ENCODE measurements at places on chromosomes 3 and 15.

GRCh38 chr3:171125010-171125409 lies 98.5 kb upstream of the SLC2A2 start:
- DNase-seq: no peak

GRCh38 chr15:98213346-98213979 lies 253.0 kb downstream of the ARRDC4 start:
- DNase-seq: no peak

DNA sequence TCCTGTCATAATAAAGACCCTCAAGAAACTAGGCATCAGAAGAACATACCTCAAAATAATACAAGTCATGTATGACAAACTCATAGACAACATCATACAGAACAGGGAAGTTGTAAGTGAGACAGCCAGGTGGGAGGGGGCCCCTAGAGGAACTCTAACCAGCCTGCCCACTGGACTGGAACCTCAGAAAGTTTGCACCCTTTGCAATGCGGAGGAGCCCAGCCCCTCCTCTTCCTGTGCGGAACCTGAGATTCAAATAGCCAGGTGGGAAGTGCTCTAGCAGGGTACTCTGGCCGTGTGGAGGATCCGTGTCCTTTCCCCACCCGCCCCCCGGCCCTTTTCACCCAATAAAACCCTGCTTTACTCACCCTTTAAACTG lies 387.0 kb upstream of the CBLB start:
- no peak for DNase-seq

DNA sequence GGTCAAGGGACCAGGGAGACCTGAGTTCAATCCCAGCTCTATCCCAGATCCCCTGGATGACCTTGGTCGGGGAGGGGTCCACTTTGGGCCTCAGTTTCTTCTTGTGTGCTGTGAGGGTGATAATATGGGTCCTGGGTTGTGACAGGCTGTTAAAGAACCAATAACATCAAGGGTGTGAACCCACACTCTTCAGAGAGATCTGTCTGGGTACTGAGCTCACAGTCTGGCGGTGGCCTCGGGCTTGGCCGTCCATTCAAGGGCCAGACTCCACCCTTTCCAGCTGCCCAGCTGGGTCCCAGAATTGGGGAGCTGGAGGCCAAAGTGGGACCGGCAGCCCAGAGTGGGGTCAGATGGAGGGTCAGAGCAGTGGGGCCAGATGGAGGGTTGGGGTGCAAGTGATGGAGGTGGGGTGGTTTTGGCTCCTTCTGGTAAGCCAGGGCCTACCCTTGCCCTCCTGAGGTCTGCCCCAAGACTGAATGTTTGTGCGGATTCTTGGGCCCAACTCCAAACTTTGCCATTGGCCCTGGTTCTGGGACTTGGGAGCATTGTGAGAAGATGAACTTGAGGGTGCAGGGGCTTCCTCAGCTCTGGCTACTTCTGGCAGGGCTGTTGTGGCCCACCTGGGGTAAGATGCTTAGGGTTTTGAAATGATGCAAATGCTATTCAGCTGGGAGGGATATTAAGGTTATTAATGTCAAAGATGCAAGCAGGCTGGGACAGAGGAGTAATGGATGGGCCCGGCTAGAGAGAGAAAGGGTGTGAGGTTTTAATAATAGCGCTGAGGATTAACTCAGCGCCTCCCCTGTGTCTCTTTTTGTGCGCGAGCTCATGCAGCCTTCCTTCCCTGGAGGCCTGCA lies 1.5 kb downstream of the CORO2B start:
- no peak for DNase-seq

DNA sequence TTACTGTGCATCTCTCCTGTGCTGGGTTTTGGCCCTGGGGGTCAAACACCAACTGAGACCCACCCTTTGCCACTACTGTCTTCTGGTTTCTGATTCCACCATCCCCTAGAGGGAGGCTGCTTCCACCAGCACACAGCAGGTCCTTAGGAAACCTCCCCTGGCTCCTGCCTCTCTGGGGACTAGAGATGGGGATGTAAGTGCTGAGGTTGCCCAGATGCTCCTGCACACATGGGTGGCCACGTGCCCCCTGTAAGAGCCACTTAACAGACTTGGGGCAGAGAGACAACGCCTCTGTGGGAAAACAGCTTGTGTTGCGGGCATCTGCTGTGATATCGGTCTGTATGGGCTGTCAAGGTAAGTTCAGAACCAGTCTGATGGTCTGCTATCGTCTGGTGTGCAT lies 83.4 kb downstream of the ATP2B2 start:
- DNase-seq: no peak

DNA sequence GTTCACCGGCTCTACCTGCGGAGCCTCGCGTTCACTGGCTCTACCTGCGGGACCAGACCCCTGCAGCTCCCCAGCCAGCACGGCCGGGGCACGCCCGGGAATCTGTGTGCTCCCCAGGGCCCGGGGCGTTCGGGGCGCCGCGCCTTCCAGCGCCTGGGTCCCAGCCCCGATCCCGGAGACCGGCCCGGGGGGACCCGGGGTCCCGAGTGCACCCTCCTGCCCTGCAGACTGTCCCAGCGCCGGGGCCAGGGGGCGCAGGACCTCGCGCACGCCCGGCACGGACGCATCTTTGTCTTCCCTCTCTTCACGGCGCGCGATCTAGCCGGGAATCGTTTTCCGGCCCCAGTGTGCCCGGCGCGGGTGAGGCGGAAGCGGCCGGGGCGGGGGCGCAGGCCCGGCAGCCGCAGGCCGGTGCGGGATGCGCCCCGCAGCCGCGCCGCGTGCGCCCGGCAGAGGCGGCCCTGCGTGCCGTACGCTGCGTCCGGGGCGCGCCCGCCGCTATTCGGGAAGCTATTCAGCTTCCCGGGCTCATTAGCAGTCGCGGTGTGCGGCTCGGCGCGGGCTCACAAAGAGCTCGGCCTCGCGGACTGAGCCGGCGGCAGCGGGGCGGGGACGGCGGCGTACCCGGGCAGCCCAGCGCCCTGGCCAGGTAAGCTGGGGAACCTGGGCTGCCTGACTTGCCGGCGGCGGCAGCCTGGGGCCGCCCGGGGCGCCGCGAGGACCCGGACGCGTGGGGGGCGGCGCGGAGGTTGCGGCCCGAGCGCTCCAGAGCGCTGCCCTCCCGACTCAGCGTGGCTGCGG lies at the start of gene APBA2:
Gene APBA2, plus strand, starts transcription at position 345 of the 801 bp plus-strand sequence. CDS start 167,911 bp downstream, outside the sequence.
- DNase-seq: no peak

- no peak for DNase-seq
These were observed 142.5 kb downstream of the HCN4 start for GRCh38 chr15:73226093-73226814.

Data from smooth muscle cell of the brain vasculature (primary cell).